ENCODE measurements at places on chromosomes 2 and 18. TPM values are rescaled to one million over a fixed set of nuclear protein-coding genes. Genes with fewer than 3 reads are reported as not detected.

CAMKMT gene
- total RNA-seq, result 13.3 TPM

GRCh38 chr2:191303140-191304005 is 58.2 kb downstream of the MYO1B start:
- DNase-seq, result no peak

- DNase-seq, result no peak
Measured at GRCh38 chr2:237057893-237058300, 27.8 kb upstream of the COPS8 start.

DNA sequence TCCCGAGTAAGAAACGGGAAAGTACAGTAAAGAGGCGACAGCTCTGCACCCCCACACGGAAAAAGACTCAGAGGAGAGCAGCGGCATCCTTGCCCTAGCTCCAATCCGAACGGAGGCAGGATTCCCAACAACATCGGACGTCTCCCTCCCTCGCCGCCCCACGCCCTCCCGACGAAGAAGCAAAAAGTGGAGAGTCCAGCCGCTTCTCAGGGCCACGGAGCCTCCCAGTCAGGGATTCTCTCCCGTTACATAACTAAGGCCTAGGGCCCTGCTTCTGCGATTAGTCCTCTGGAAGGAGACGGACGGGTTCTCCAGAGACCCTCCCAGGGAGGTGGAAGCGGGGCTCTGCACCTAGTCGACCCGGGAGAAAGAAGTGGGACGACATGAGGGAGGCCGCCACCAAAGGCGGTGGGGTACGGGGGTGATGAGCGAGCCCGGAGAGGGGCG is 587 bp downstream of the SUMO1 start:
- DNase-seq, result peak; percentile 33
